Muscle of leg (tissue), 16 donors: ENCODE measurements at places on chromosomes 12 and 14. TPM values are rescaled to one million over a fixed set of nuclear protein-coding genes. Genes with fewer than 3 reads are reported as not detected.

The AICDA gene
- total RNA-seq = 0.40 TPM

The ALG10 gene
- total RNA-seq = 5.1 TPM

GRCh38 chr12:25051656-25052195 lies 102.8 kb upstream of the BCAT1 start:
- peak; percentile 5 for DNase-seq

DNA sequence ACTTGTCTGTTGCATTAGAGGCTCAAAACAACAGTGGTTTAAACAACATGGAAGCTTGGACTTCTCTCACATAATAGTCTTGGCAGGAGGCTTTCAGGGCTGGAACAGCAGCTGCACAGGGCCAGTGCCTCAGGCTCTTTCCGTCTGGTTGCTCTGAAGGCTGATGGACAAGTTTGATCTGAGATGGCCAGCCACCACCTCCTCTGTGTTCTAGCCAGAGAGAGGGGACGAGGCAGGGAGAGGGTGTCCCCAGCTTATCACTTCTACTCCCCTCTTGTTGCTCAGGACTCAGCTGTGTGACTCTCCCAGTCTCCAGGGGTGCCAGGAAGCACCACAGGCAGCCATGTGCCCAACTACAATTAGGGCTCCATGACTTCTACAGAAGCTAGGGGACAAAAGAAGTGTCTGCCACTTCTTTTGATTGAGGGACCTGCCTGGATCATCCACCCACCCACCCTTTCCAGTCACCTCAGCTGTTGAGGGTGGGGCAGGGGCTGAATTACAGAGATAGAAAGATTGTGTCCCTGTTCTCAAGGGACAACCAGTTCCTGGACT lies 46.6 kb downstream of the SMIM41 start:
- no peak for DNase-seq

GRCh38 chr12:20798554-20798953 lies 12.0 kb upstream of the SLCO1B3 start:
- DNase-seq = peak; percentile 60

GRCh38 chr12:92261071-92261470 lies 115.4 kb upstream of the BTG1 start:
- no peak for DNase-seq

The FAM186B gene
- total RNA-seq = 0.18 TPM

- no peak for DNase-seq
Observed at GRCh38 chr12:2555487-2556082, 239.2 kb upstream of the FKBP4 start.

GRCh38 chr14:105067140-105067968 lies 2.1 kb upstream of the GPR132 start:
- DNase-seq = no peak

- DNase-seq = no peak
Observed at GRCh38 chr12:98438656-98439230, 76.6 kb upstream of the TMPO start.

The SLC5A8 gene
- total RNA-seq = 0.04 TPM

The TAS2R10 gene
- total RNA-seq = 0.71 TPM

DNA sequence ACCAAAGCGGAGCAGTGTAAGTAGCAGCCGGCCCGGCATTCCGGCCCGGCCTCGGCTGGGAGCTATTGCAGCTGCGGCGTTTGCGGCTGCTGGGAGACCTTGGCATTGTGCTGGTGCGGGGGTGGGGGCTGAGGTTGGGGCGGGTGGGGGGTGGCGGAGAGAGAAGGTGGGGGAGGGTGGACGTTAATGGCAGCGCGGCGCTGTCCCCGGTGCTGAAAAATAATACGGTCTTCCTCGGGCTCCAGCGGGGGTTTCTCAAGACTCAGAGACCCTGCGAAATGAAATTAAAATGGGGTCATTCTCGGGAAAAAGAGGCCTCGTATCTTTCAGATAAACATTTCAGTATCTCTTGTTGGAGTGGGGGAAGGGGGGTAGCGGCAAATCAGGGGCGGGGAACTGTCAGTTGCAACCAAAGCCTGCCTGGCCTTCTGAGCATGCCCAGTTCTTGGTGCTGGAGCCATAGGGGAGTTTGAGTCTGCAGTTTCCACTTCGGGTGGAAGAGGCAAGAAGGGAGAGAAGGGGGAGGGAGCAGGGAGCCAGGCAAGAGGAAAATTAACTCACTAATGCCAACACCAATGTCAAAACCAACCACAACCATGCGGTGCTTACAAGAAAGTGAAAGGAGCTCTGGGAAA lies 414 bp downstream of the UNC79 start:
- DNase-seq = peak; percentile 28

DNA sequence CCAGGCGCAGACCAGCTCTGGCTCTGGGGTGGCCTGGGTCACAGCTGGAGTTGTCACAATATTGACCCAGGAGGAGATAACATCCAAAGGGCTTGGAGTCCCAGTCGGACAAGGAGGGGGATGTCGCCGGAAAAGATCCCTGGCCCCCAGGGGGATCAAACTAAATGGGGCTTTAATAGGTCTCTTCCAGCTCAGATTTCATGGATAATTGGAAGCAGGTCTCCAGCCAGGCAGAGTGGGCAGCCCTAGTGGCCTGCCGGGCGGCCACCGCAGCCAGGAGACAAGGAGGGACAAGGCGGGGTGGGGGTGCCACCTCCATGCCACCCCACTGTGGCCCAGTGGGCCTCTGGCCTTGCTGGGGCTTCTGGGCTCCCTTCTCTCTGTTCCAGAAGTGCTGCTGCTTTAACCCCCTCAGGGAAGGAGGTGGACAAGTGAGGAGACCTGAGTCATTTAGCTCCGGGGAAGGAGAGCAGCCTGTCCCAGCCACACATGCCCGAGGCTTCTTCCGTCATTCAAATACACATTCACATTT lies 23.1 kb upstream of the PGF start:
- DNase-seq = peak; percentile 26

The NOVA1 gene
- 7.9 TPM for total RNA-seq

The GZMB gene
- 0.22 TPM for total RNA-seq

GRCh38 chr14:75155169-75155568 lies 21.2 kb downstream of the TMED10 start:
- no peak for DNase-seq

The KCNJ8 gene
- 38.7 TPM for total RNA-seq

GRCh38 chr14:31205681-31206535 lies 1.7 kb downstream of the HECTD1 start:
- DNase-seq = peak; percentile 47

DNA sequence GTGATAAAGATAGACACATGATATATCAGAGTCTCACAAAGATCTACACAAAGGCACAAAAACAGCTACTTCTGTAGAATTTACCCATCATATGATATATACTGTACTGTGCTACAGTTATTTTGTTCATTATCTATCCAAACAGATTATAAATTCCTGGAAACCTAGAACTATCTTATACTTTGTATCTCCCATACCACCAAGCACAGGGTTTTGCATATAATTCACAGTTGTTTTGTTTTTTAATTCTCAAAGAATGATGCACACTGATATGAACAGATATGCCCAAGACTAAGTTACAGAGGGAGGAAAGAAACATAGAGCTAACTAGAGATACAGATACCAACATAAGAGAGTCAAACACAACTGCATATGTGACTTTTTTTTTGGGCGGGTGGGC lies 3.4 kb downstream of the PRKAG1 start:
- DNase-seq = no peak

The OSBPL8 gene
- total RNA-seq = 25.4 TPM
